ENCODE measurements at places on chromosomes 3 and 15.

DNA sequence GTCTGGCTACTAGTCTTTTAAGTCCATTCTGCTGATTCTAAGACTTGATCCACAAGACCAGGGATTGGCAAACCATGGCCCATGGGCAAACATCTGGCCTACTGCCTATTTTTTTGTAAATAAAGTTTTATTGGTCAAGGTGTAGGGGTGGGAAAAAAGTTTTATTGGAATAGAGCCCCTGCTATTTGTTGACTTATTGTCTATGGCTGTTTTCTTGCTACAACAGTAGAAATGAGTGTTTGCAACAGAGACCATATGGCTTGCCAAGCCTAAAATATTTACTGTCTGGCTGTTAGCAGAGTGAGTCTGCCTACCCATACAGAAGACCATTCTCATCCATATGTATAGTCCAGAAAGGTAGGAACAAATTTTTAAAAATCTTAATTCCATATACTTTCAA, 106.4 kb downstream of the PTPRG start:
- DNase-seq = no peak

GRCh38 chr3:16866571-16866970, 18.2 kb upstream of the PLCL2 start:
- no peak for DNase-seq

DNA sequence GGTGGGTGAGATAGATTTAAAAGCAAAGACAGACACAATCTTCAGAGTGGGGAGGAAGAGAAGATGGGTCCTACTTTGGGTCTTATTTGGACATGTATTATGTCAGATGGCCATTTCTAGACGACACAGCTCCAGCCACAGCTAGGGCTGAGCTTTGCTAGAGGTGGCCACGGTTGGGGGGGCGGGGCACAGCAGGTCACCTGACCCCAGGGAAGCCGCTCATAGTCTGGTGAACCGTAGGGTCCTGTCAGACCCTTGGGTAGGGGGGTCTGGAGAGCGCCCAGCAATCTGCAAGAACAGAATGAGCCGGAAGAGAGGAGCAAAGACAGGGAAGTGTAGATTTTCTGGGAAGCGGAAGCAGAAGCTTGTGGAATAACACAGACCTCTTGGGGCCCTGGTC, 6.6 kb downstream of the EPB42 start:
- DNase-seq = no peak

DNA sequence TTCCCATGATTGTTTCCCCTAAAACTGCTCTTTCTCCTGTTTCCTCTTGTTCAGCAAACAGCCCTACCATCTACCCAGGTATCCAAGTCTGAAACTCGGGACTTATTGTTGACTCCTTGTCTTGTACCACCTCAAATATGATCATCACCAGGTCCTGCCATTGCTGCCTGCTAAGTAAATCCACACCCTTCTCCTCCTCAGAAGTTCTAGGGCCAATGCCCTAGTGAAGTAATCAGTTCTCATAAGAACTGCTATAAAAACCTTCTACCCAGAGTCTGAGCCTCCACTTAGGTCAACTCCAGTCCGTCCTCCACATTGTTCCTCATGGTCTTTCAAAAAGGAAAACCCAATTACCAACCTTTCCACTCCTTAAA, 77.0 kb upstream of the IL12A start:
- no peak for DNase-seq

GRCh38 chr3:46372492-46373359, 2.0 kb downstream of the CCR5 start:
- DNase-seq = no peak

GRCh38 chr15:65870889-65871533, 1.7 kb downstream of the RAB11A start:
- no peak for DNase-seq

DNA sequence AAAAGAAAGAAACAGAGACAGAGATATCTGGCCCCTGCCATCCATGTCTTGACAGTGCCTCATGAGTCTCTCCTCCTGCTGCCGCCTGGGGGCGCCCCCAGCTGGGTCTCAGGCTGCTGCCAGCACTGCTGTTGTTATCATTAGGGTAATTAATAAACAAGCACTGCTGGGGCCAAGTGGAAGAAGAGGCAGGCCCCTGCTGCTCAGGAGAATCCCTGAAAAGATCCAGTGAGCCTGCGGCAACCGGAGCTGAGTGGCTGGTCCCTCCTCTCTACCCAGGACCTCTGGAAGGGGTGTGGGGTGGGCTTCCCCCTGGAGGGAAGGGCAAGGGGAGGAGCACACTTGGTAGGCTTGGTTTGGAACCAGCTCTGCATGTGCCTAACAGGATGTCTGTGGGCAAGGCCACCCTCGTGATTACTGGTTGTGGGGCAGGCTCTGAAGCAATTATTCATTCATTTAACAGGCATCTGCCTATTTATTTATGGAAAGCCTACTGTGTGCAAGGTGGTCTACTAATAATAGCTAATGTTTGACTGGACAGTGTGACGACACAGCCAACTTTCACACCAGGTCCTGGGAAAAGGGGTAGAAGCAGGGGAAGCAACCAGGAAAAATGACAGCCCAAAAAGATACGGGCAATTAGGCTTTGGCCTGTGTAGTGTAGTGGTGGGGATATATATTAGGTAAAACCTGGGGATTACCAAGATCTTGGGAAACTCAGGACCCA, 1.2 kb upstream of the TYRO3 start:
- peak; percentile 55 for DNase-seq

GRCh38 chr3:11034309-11034985, 41.9 kb downstream of the SLC6A1 start:
- DNase-seq = no peak

DNA sequence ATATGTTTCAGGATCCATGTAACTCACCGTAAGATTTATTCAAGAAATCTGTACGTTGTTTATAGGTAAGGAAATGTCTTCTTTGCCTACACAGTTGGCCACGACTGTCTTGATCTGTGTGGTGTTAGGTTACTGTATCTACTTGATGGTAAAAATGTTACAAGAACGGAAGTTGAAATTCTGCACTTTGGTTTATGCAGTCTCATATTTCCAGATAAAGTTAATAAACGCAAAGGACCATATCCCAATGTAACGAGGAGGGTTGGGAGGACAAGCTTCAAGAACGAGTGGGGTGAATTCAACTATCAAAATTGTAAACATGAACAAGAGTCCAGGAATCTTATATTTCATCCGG, 1.0 kb downstream of the USF3 start:
- DNase-seq = no peak

DNA sequence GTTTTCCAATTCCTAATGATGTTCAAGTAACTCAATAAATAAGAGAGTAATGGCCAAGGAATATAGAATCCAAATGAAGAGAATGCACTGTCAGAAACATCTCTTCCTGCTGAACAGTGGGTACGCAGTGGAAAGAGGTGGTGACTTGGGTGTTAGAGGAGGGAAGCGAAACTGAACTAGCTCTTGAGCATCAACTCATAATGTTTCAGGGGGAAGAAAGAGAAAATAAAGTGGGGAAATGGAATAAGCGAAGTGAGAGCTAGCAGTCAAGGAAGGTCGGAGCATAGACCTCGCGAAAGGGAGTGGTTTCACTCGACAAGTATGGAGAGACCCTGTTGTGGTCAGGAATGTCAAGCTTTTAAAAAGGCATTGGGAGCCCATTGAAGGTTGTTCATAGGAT, 309.5 kb downstream of the GAP43 start:
- DNase-seq = no peak

- DNase-seq = no peak
Measured at GRCh38 chr15:89307046-89307587, 27.5 kb downstream of the POLG start.

GRCh38 chr3:20141851-20142250, 44.2 kb downstream of the SGO1 start:
- DNase-seq = no peak

GRCh38 chr15:36497901-36498300, 81.5 kb upstream of the CDIN1 start:
- DNase-seq = no peak

GRCh38 chr15:40285151-40285550, 2.3 kb upstream of the ANKRD63 start:
- no peak for DNase-seq

DNA sequence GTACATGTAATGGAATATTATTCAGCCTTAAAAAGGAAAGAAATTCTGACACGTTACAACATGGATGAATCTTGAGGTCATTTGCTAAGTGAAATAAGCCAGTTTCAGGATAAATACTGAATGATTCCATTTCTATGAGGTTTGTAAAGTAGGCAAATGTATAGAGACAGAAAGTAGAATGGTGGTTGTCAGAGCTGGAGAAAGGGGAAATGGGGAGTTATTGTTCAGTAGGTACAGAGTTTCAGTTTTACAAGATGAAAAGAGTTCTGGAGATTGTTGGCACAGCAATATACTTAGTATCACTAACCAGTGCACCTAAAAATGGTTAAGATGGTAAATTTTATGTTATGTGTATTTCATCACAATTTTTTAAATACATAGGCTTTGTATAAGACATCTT, 60.6 kb downstream of the USP8 start:
- DNase-seq = no peak

DNA sequence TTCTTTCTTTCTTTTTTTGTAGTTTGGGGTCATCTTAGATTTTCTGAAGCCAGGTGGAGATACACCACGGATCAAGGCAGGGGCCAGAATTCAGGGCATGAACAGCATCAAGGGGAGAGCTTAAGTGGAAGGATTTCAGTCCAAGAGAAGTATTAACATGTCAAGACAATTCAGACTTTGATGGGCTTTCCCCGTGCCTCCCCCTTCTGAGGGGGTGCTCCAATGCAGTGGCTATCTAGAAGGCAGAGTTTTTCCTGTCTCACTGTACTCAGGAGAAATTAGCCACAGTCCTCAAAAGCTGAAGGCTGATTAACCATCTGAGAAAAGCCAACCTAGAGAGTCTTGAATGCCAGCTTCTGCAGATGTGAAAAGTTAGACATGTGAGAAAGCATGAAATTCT, 127.3 kb downstream of the TGFBR2 start:
- no peak for DNase-seq

GRCh38 chr3:128452120-128452519, 14.6 kb downstream of the DNAJB8 start:
- no peak for DNase-seq

GRCh38 chr3:12658593-12659058, 5.3 kb downstream of the RAF1 start:
- no peak for DNase-seq

DNA sequence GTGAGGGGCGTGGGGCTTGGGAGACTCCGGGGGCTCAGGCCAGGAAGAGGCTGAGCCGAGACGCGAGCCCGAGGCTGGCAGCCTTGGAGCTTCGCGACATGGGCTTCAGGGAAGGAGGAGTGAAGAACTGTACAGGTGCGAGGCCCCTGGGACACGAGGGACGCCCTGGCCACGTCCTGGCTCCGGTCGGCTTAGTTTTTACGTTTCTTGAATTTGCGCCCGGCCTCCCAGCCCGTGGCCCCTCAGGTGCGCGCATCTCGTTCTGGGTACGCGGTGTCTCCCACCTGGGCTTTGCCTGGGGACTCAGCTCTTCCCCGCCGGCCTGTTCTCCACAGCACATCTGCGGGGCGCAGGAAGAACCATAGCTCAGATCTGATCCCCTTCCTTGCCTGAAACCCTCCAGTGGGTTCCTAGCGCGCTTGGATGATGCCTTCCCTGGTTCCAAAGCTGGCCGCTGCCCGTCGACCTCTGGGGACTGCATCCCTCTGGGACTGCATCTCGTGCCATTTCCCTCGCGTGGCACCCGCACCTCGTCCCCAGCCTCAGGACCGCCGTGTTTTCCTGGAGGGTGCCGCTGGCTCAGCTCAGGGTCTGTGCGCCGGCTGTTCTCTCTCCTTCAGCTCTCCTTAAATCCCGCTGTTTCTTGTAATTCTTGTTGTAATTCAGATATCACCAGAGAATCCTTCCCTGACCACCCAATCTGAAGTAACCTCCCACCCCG, 614 bp downstream of the CHCHD6 start:
- DNase-seq = no peak

- DNase-seq = peak; percentile 87
Measured at GRCh38 chr15:40274350-40275274, 8.3 kb downstream of the ANKRD63 start.

DNA sequence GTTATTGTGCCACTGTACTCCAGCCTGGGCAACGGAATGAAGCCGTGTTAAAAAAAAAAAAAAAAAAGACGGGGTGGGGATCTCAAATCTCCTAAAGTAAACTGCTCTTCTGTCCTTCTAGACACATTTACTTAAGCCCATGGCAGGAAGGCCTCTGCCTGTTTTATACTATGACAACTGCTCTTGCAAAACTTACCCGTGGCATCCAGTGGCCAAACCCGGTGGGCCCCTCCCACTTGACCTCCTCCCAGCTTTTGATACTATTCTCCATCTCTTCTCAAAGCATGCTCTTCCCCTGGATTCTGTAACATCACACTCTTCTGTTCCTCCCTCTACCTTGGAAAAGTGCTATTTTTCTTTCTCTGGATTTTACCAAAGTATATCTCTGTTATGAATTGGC, 112.2 kb downstream of the RFTN1 start:
- no peak for DNase-seq

DNA sequence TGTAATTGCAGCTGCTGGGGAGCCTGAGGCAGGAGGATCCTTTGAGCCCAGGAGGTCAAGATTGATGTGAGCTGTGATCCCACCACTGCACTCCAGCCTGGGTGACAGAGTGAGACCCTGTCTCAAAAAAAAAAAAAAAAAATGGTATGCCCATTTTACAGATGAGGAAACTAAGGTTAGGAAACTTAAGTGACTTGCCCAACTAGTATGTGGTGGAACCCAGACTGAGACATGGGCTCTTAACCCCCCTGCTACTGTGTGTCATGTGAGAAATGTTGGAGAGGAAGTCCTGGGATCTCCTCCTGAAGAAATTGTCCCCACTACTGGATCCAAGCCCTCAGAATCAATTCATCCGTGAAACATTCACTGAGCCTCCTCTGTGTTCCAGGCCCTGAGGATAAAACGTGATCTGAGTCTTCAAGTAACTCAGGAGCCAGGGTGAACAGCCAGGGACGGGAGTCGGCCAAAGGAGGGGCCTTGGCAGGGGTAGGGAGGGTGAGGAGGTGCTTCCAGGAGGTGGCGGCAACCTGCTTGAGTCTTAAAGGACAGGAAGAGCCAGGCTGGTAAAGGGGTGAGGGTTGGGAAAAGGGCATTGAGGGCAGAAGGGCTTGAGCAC, 19.6 kb upstream of the RNU6-1 start:
- no peak for DNase-seq

GRCh38 chr15:39438799-39439592, 141.9 kb upstream of the THBS1 start:
- DNase-seq = no peak

- DNase-seq = no peak
Measured at GRCh38 chr3:125634336-125634950, 39.1 kb upstream of the OSBPL11 start.

DNA sequence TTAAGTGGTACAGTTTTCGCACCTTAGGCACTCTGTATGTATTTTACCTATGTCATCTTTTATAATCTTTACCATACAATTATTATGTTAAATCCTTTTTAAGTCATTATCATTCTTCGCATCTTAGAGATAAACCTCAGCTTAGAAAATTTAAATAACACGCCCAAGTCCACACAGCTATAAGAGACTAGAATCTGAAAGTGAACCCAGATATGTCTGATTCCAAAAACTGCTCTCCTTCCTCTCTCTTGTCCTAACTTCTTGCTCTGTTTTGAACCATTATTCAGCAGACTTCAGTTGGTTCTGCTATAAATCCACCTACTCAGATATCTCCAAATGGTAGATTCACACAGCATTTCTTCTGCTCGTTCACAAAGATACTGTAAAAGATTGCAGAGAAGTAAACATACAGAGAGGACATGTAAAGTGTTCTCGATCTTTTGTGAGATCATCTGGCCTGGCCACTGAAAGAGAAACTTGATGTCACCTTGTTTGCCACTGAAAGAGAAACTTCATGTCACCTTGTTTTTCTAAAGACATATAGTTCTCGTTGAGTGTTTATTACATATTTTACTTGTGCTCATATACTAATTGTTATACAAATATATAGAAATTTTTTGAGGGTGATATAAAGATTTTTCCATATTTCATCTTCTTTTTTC, 533.2 kb downstream of the GRM7 start:
- no peak for DNase-seq

- no peak for DNase-seq
Measured at GRCh38 chr3:182722907-182723306, 70.4 kb upstream of the ATP11B start.
